Pulmonary artery endothelial cell (primary cell): ENCODE measurements at places on chromosomes 7 and 10.

DNA sequence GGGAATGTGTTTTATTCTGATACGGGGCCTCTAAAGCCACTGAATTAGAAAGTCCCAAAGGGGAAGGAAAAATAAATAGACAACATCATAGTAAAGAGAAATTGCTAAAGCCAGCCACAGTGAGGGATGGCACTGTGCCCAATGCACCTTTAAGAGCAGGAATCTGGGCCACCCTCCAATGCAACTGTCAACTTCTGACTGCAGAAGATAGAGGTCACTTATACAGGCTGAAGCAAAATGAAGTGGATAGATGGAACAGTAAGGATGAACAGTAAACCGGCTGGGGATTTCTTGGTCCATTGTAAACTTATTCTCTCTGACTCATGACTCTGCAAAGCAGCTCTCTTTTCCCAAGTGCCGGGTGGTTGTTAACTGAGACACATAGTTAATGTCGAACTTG lies 54.0 kb upstream of the KCNIP2 start:
- no peak for DNase-seq

DNA sequence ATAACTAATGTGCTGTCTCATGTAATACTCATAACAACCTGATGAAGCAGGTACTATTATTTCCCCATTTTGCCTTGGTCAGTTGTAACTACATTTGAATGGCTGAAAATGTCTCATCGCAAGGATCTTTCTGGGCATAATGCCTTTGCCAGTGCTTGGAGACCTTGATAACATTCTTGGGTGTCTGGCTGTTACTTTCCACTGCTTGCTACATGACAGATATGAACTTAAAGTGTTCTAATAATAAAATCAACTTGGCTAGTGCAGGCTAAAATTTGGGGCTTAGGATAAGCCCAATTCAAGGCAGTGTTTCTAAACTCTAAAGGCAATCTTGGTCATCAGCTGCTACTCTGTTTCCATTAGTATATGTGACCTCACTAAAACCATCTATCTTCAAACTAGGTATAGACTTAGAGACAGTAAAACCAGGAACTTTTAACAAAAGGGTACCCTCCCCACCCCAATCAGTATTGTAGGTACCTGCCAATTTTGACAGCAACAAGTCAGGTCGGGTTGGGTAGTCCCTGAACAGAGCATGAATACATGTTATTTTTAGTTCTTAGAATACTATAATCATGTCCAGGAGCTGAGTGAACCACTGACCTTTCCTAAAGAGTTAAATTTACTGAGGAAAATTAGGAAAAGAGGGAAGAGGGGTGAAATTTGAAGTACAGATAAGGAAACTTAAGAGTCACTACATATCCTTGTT lies 68.2 kb upstream of the AHR start:
- DNase-seq: no peak

GRCh38 chr10:107481224-107481623 lies 316.7 kb upstream of the SORCS1 start:
- no peak for DNase-seq

GRCh38 chr10:44850356-44850934 lies 60.7 kb upstream of the TMEM72 start:
- DNase-seq: no peak

DNA sequence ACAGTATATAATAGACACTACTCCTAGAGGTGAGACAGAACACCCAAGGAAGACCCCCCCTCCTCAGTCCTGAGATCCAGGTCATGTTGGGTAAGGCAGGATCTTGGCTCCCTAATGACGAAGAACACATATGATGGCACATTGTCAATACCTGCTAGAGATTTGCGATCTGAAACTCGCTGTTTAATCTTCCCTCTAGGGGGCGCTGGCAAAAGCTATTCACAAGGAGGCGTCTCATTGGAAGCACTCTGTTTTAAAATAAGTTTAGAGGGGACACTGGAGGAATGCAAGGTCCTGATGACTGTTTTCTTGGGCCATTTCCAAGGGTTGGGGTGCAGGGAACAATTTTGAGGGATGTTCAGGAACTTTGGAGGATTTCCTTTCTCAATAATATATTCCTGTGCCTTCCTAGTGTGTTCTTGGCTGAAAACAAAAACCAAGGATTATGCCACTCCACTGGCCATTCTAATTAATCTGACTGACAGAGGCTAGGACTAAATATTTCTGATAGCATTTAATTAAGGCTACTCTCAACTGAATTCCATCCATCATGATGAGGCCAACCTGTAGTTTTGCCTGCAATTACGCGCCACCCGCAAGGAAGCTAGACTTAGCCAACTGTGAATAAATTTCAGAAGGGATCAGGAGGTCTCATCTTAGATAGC lies 1013.8 kb upstream of the MBL2 start:
- no peak for DNase-seq

GRCh38 chr7:50817561-50817960 lies 34.9 kb upstream of the GRB10 start:
- no peak for DNase-seq

DNA sequence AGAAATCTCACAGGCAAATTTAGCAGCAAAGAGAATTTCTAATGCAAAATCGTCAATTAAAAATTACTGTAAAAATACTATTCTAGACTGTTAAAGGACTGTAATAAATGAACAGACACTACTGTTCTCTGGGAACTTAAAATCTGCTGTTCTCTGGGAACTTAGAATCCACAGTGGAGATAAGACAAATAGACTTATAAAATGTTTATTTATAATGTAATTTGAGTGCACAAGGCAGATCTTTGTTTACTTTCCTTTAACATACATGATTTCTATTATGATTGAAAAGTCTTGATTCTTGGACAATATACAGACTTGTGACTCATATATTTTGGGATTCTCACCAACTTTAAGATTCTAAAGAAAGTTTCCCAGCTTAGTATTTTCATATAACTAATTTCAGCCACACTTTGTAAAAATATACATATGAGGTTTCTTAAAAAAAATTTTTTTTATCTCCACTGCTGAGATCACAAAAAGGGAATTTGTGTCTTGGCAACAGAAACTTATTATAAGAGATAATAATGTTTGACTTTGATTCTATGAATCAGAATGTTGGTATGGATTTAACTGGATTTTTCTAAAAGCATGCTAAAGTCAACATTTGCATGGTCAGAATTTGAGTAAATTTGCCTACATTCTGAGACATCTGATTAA lies 166.3 kb upstream of the RHOBTB1 start:
- DNase-seq: no peak

GRCh38 chr7:31875424-31875823 lies 188.4 kb downstream of the PPP1R17 start:
- DNase-seq: no peak

GRCh38 chr7:82704121-82704520 lies 260.5 kb upstream of the CACNA2D1 start:
- no peak for DNase-seq

GRCh38 chr7:25124465-25125136 lies 459 bp downstream of the CYCS start:
- no peak for DNase-seq

GRCh38 chr7:35241436-35241835 lies 12.5 kb downstream of the TBX20 start:
- DNase-seq: no peak
